ENCODE measurements at places on chromosomes 6 and 20. TPM values are rescaled to one million over a fixed set of nuclear protein-coding genes. Genes with fewer than 3 reads are reported as not detected.

DNA sequence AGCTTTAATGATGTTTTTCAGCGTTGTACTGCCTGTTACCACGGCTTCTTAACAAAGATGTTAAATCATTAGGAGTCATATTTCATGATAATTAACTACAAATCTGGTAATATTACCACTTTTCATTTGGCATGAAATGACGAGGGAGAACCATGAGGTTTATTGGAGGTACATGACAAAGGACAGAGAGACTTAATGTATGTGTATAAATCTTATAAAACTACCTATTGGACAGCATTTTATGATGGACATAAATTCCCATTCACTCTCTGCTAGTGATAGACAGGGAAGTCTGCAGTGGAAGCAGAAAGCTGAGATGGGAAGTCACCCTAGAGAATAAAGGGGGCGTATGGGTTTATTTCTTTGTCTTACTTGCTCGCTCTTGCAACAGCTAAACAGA, 949.9 kb upstream of the FLRT3 start:
- DNase-seq: no peak

DNA sequence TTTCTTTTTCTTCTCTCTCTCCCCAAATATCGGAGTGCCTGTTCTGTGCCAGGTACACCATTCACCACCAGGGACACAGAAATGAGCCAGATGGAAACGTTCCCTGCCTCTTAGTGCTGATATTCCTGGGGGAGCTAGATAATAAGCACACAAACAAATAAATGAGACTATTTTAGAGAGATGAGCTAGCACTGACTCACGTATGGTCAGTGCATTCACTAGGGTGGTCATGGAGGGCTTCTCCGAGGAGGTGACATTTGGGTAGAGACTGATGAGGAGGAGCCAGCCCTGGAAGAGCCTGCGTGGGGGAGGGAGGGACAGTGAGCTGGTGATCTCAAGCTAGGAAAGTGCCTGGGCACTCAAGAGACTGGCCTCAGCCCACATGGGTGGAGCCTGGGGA, 252.3 kb upstream of the KCNG1 start:
- DNase-seq: peak; percentile 4

GRCh38 chr6:27592481-27593199, 119.7 kb upstream of the ZNF184 start:
- peak; percentile 90 for DNase-seq

DNA sequence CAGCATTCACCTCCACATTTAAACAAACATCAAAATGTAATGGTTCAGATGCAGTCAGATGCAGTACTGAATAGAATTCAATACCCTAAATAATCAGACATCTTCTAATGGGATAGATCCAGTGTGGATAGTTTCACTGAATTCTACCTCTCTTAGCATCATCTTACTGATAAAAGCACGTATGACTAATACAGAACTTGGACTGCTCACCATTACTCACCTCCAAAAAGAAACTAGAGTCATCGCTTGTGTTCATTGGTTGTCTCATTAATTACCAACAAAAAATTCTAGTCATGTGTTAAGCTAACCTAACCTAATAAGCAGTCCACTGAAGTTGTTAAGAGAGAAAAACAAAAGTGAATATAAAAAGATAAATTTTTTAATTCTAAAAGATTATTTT, 165.9 kb upstream of the IRAK1BP1 start:
- DNase-seq: peak; percentile 70

DNA sequence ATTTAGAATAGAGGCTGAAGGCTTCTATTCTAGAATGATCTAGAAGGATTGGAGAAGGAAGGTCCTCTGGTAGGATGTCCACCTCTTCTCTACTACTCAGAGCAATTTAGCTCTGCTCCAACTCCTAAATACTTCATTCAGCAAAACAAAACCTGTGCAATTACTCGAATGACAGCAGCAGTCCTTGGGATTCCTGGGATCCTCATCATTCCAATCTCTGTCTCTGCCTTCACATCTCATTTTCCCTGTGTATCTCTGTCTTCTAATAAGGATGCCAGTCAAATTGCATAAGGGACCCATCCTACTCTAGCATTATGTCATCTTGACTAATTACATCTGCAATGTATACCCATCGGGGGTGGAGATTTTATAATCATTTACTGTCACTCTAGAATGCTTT, 5.5 kb upstream of the AIG1 start:
- no peak for DNase-seq

GRCh38 chr20:53980031-53980465, 90.3 kb downstream of the BCAS1 start:
- DNase-seq: no peak

SDCBP2 gene
- 0.54 TPM for total RNA-seq

SH3BGRL2 gene
- total RNA-seq: 9.7 TPM

All from IMR-90 (cell line).